Choroid plexus epithelial cell (primary cell): ENCODE measurements at places on chromosomes 6 and 20.

- DNase-seq, result peak; percentile 86
Observed at GRCh38 chr20:34922654-34923381, 32.8 kb downstream of the GSS start.

- DNase-seq, result no peak
Observed at GRCh38 chr6:168013250-168013915, 15.9 kb downstream of the KIF25 start.

DNA sequence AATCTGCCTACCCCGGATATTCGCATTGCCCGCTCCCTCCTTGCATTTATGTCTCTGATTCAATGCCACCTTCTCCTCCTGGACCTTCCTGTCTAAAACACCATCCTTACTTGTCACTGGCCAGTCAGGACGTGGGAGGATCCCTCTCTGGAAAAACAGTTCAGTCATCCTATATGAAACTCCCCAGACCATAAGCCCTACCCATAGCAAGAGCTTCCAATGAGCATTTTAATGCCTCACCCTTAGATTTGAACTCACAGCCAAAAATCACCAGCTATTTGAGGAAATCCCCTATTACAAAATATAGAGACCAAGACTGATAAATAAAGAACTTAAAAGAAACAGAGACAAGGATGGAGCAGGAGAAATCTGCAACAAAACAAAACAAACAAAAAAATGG, 86.4 kb downstream of the SHLD1 start:
- DNase-seq, result no peak

DNA sequence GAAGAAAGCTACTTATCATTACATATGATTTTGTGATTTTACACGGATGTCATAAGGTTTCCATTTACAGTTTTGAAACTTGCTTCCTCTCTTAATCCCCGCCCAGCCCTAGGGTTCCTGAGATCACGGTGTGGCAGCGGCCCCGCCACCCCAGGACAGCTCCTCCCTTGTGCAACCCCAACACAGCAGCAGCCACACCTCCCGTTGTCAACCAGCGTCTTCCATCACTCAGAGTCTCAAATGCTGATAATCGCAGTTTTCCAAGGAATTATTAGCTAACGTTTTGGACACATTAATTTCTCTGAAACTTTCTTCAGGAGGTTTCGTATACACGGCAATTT, 204.8 kb downstream of the THBS2 start:
- no peak for DNase-seq

GRCh38 chr6:108423982-108424705, 129.3 kb downstream of the AFG1L start:
- DNase-seq, result no peak

- no peak for DNase-seq
Observed at GRCh38 chr6:125274935-125275334, 26.8 kb downstream of the HDDC2 start.

DNA sequence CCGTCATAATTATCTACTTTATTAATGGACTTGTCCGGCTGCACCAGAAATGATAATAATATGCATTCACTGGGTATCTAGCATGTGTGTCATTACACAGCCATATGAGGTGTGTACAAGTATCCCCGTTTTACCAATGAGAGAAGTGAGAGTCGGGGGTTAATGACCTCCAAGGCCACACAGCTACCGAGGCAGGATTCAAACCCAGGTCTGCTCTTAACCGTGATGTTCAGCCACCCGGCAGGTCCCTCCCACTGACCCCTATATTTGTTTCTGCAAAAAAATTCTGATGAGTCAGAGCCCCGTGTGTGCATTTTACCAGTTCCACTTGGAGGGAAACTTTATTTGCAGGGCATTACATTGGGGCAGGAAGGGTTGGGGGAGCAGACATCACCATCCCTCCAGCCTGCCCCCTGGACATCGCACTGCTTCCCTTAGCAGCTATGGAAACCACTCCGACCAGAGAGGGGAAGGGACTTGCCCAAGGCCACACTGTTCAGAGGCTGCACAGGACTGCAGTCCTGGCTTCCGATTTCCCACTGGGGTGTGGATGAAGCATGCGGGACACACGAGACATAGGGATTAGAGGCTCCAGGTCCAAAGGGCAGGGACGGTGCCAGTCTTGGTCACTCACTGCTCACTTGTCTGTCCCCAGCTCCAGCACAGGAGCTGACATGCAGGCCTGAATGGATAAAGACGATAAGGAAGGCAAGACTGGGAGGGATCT, 10.1 kb upstream of the SRC start:
- DNase-seq, result peak; percentile 49

GRCh38 chr20:3924304-3925112, 35.3 kb downstream of the PANK2 start:
- DNase-seq, result no peak

DNA sequence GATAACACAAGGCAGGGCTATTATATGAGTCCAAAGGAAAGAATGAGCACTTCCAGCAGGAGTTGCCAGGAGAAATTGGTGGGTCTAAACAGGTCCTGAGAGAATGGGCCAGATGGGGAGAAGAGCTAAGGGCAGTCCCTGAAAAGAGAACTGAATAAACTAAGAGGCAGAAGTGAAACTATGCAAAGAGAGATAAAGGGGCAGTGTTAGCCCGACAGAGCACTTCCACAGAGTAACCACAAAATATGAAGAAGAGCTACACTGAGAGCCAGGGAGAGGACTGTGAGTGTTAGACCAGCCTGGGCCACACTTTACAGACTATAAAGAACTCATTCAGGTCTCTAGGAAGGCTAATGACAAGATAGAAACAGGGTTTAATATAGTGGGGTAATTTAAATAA, 43.8 kb downstream of the RALGAPA2 start:
- peak; percentile 52 for DNase-seq

DNA sequence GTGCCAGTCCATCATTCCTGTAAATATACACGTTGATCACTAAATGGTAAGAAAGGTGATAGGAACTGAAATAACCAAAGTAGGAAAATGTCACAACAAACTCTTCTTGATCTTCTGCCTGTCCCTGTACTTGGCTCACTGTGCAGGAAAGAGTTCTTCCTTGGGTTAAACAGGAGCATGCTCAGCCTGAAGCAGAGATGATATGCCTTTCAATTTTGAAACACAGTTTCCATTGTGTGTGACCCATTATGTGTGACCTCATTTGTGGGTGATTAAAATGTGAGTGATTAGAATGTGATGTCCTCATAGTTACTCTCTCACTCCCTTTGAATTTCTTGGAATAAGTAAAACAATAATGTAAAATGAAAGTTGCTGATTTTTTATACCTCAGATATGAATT, 427.2 kb upstream of the AGPAT4 start:
- no peak for DNase-seq

- no peak for DNase-seq
Observed at GRCh38 chr6:50187351-50187921, 137.7 kb upstream of the DEFB112 start.

DNA sequence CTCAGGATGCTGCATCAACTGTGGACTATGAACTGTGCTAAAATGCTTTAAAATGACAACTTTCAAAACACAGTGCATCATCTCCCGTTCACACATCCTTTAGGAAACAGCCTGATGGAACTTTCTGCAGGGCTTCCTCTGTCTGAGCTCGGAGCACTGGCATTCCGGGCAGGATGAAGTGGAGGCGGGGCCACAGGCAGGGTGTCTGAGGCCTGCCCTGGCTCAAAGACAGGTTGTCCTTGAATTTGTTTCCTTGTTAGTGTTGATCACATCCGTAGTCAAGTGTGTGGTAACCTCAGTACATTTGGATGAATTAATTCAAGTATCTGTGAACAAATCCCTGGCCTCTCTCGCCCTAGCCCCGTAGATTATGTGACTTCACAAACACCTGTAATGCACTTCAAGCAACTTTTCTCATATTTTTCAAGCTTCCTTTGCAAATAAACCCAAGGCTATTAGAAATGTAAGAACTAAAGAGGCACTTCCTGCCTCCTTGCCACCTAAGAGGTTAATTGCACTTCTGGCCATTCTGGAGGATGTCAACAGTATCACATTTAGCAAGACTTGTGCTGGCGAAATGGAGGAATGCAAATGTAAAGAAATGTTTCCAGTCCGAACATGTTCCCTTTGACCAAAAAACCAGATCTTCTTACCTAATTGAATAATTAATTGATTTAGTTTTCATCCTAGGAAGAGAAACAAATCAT, 3.1 kb downstream of the CD93 start:
- DNase-seq, result no peak

DNA sequence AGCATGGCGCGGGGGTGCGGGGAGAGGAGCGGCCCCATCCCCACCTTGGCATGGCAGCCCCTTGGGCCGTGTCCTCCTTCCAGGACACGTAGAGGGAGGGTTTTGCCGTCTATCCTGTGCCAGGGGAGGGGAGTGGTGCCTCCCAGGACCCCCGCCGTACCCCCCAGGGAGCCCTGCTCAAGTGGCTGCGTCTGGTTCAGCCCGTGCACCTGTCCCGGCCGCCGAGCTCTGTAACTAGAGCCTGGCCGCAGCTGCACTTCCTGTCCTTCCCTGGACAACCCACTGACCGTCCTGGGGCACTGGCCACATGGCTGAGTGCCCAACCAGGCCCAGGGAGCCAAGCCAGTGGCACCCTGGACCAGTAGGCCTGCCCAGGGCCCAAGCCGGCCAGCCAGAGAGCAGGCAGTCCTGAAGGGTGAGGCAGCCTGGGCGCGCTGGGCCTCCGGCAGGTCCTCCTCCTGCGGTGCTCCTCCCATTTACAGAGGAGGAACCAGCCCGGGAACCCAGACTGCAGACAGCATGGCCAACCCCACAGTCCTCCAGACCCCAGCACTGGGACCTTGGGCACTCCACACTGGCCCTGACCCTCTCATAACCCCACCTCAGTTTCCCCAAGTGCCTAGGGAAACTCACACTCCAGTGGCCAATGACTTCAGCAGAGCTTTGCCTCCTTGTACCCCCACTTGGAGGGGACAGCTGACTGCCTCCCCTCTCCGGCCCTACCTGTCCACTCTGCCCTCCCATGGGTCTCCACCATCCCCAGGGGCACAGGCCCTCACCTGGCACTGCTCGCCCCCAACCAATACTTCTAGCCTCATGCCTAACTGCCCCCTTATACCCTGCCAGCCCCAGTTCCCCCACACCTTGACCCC, 8.7 kb downstream of the LAMA5 start:
- DNase-seq, result no peak

DNA sequence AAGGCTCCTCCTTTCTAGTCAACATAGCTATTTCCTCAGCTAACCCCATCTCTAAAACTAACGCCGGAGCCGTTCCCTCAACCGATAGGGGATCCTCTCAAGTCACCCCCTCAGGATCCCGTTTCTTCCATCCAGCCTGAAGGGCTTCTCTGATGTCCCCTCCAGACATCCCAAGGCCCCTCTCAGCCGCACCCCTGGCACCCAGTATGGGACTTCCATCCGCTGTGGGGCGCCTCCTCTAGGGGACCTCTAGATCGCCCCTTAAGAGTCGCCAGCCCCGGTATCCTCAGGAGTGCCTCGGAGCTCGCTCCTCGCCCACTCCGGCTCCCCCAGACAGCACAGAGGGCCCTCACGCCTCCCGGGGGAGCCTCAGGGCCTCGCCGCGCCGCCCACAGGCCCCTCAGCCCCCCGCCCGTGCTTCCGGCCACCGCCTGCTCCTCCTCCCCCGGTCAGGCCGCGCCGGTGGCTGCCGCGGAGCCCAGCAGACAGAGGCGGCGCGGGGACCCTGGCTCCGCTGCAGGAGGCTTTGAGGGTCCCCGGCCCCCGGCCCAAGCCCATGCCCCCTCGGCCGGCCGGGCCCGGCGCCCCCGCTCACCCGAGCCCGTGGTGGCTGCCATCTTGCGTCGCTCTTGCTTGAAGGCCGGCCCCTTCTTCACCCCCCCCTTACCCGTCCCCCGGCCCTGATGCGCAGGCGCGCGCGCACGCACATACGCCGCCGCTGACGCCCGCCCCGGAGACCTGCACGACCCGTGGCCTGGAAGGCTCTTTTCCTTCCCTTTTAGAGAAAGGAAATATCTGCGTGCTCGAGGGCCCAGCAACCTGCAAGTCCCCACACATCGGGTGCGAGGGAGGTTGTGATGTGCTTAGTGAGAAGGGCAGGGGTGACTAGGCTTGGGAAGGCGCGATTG, at the start of gene UBE2V1:
UBE2V1 (minus strand) TSS at position 639 of the 908 bp plus-strand sequence; CDS start at position 617, 22 bp downstream.
- peak; percentile 91 for DNase-seq

GRCh38 chr20:2889209-2889608, 15.9 kb downstream of the PTPRA start:
- DNase-seq, result no peak

GRCh38 chr6:1329708-1330107, 17.8 kb downstream of the FOXQ1 start:
- DNase-seq, result no peak

GRCh38 chr6:126337323-126337722, 2.6 kb upstream of the CENPW start:
- peak; percentile 92 for DNase-seq

GRCh38 chr20:45419188-45420091, 3.5 kb downstream of the PIGT start:
- DNase-seq, result peak; percentile 81

DNA sequence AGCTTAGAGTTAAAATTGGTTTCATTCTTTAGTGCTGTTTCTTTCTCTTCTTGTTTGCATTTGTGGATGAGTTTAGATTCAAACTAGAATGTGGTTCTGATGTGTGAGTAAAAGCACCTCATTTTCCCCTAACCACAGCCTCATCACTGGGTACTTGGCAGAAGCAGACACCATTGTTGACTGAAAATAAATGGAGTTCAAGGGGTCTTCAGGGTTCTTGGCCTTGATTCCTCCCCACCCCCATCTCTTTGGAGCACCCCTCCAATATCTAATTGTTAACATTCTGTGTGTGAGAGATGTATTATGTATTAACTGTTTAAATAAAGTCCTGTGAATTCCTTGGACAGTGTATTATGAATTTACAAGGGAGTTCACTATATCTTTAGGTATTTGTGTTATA, 59.6 kb downstream of the JARID2 start:
- no peak for DNase-seq

DNA sequence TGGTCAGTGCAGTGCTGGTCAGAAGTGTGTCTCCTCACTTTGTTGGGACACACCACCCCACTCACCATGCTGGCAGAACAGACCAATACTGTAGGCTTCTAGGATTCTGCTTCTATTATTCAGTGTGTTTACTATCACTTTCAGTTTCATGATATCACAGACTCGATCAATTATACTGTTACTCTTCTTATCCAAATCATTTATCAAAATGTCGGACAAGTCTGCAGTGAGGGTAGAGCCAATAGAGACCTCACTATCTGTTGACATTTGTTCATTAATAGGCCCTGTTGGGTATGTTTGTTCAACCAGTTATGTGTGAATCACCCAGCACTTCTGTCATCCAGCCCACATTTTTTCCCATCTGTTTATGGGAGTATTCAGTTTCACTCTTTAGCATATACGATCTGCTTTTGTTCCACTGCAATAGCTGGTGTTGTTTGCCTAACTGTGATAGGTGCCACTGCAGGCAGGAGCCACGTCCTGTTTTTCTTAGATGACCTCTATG, 140.1 kb downstream of the NRN1 start:
- peak; percentile 56 for DNase-seq

DNA sequence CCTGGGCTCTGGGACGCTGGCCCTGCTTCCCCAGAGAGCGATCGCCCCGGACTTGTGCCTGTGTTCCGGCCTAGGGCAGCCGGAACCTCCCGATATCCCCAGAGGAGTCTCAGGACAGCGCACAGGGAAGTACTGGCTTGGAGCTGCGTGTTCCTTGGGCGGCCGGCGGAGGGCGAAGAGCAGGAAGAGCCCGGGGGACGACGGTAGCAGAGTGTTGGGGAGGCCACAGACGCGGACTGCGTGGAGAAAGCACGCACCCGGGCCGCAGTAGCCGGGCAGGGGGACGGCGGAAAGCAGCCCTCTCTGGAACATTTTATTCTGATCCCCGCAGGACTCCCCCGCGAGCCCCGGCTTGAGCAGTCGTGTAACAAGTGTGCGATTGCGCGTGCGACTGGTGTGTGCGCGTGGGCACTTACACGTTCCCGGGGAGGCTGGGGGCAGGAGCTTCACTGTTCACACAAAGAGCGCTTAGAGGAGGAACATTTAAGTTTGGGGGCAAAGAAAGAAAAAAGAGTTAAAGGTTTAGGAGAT, 36.1 kb downstream of the NCR2 start:
- peak; percentile 73 for DNase-seq
